ENCODE measurements at places on chromosomes 13 and 19. TPM values are rescaled to one million over a fixed set of nuclear protein-coding genes. Genes with fewer than 3 reads are reported as not detected.

The PCDH9 gene
- 15.7 TPM for total RNA-seq

The CBLC gene
- total RNA-seq: not detected

The SCN1B gene
- 7.4 TPM for total RNA-seq

The ALG5 gene
- 21.9 TPM for total RNA-seq

The ENOX1 gene
- 11.1 TPM for total RNA-seq

The ZSCAN1 gene
- not detected for total RNA-seq

The PCDH17 gene
- total RNA-seq: 5.0 TPM

The GATAD2A gene
- total RNA-seq: 18.5 TPM

The CCDC97 gene
- total RNA-seq: 16.6 TPM

The KLHL1 gene
- 0.36 TPM for total RNA-seq

The LGI4 gene
- 38.5 TPM for total RNA-seq

The MBD3L2 gene
- total RNA-seq: not detected

The KIR2DL1 gene
- total RNA-seq: not detected

The ZNF837 gene
- 0.66 TPM for total RNA-seq

The TPTE2 gene
- not detected for total RNA-seq

The SACS gene
- 30.3 TPM for total RNA-seq

The TMEM59L gene
- 0.82 TPM for total RNA-seq

The CEACAM3 gene
- not detected for total RNA-seq

The ZNF763 gene
- 2.6 TPM for total RNA-seq

The SPACA4 gene
- total RNA-seq: not detected

The APOE gene
- total RNA-seq: 101 TPM

The FFAR3 gene
- 1.4 TPM for total RNA-seq

The LACC1 gene
- total RNA-seq: 6.8 TPM

The TMC4 gene
- total RNA-seq: not detected

The UBAC2 gene
- 47.4 TPM for total RNA-seq

The PEX11G gene
- 3.6 TPM for total RNA-seq

The NPHS1 gene
- not detected for total RNA-seq

The FAM124A gene
- 11.7 TPM for total RNA-seq

All from sigmoid colon (tissue), 7 donors.